ENCODE measurements at places on chromosomes 1 and 21. TPM values are rescaled to one million over a fixed set of nuclear protein-coding genes. Genes with fewer than 3 reads are reported as not detected.

DNA sequence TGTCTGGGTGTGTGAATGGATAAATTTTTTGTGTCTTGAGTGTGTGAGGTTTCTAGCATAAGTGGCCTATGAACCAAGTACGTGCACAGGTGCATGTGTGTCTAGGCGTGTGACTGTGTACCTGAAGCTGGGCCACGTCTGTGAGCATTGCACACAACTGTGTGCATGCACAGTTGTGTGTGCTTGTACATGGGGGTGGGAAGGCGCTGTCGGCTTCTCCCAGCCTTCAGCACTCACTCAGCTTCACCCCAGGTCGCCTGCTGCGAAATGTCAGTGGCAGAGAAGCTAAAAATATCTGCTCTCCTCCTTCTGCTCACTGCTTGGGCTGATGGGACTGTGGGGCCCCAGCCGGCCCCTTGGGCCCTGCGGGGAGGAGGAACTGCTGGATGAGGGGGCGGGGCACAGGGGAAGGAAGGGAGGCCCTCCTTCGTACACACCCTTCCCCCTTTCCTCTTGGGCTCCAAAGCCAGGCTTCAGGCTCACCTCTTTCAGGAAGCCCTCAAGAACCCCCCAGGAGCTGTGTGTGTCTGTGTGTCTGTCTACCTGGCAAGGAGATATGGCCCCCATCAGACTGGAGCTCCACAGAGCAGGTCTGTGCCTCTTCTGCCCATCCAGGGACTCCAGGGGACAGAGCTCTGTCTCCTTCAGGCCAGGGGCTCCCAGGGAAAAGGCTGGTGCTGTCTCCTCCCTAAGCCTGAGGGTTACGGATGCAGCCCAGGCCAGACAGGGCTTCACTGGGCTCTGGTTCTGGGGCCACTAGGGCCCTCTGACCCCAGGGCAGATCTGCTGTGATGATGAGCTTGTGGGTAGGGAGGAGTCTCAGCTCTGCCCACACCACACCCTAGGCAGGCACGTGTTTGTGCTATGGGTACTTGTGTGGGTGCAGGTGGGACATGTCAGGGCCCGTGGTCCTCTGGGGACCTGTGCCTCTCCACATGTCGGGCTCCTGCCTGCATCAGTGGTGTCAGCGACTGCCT, 35.6 kb upstream of the WASF2 start:
- peaks cover 5% of the 10 kb centered on the region for H3K36me3 ChIP-seq
- no peak for DNase-seq
- peak overlapping the region; percentile 55 for H3K4me3 ChIP-seq
- H3K27ac ChIP-seq: peak overlapping the region; percentile 83
- H3K4me1 ChIP-seq: peaks cover 85% of the 10 kb centered on the region

DNA sequence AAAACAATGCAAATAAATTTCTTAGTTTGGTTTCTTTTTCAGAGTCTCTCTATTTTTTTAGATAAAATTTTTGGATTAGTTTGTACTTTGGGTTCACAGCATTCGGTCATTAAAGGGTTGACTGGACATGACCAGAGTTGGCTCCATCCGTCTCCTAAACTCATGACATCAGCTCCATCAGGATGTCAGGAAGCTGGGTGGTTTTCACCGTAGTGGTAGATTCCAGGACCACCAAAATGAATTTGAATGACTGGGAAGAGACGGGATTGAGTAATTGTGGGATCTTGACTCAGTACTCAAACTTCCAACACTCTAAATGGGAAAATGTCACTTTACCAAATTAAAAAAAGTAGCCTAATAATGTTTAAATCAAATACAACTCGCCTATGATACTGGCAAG, 279.2 kb upstream of the DUSP10 start:
- H3K4me1 ChIP-seq: no peaks in the 10 kb centered on the region
- H3K4me3 ChIP-seq: no peak overlapping the region
- no peak for DNase-seq

GRCh38 chr1:38527373-38527966, 332.1 kb downstream of the RRAGC start:
- H3K4me1 ChIP-seq: no peaks in the 10 kb centered on the region
- no peak for DNase-seq
- H3K36me3 ChIP-seq: no peaks in the 10 kb centered on the region
- peaks cover 24% of the 10 kb centered on the region for H3K27me3 ChIP-seq
- no peak overlapping the region for H3K4me3 ChIP-seq
- H3K27ac ChIP-seq: no peak overlapping the region

DNA sequence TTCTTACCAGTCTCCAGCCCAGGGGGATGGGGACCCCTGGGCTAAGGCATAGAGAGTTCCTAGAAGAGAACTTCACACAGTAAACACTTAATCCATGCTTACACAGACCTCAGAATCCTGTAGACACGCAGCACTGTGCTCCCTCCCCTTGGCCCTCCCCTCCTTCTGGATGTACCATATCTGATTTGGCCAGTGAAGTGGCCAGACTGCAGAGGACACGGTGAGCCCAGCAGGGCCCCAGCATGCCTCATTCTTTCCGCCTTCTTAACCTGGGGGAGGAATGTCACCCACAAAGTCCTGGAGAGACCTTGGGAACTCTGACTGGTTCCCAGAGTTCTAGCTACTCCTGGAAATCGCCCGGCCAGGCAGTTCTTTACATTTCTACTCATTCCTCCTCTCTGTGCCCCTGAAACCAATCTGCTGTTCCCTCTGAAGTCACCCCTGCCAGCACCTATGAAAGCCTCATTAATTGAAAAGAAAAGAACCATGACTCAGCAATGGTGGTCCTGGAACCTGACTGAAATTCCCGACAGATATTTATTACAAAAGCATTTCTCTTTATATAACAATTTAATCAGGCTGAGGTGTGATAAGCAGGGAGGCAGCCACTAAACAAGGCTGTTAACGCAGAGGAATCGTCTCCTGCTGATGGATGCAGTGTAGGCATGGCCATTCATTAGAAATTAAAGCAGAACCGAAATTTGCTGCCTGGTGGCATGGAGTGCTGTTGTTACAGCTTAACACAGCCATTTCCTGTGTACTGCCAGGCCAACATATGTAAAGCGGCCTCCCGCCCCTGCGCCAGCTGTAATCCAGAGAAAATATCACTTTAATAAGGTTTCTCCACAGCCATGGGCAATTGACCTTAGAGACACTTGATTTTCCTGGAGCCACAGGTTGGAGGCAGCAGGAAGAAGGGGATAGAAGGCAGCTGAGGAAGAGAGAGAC, 74.6 kb upstream of the KCND3 start:
- no peaks in the 10 kb centered on the region for H3K36me3 ChIP-seq
- H3K4me3 ChIP-seq: no peak overlapping the region
- H3K27me3 ChIP-seq: no peaks in the 10 kb centered on the region
- H3K27ac ChIP-seq: no peak overlapping the region
- no peaks in the 10 kb centered on the region for H3K4me1 ChIP-seq

GRCh38 chr21:45997495-45998275, 16.1 kb downstream of the COL6A1 start:
- H3K27me3 ChIP-seq: no peaks in the 10 kb centered on the region
- H3K4me1 ChIP-seq: peaks cover 16% of the 10 kb centered on the region
- no peak overlapping the region for H3K27ac ChIP-seq

DNA sequence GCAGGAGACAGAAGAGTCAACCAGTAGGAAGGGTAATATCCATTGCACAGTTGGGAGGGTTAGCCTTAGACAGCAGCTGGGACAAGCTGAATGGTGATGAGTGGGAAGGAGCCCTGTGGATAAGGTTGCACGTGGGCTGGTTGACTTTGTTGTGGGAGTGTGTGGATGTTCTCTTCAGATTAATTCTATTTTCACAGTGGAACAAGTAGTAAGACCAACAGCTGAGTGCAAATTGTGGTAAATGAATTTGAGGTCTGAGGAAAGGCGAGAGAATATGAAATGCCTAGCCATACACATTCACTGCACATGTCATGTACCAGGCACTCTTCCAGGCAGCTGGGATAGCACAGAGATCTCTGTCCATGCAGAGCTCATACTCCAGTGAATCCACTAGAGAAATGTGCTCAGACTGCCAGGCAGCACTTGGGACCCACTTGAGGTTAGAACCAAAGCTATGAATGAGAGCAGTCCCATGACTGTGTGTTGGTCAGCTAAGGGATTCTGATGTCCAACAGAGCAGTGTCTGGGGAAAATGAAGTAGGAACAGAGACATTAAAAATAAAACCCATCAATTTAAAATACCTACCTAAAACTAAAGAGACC, 25.2 kb upstream of the VTCN1 start:
- DNase-seq: peak; percentile 38
- H3K27ac ChIP-seq: no peak overlapping the region
- H3K4me3 ChIP-seq: no peak overlapping the region
- peaks cover 4% of the 10 kb centered on the region for H3K27me3 ChIP-seq
- H3K36me3 ChIP-seq: no peaks in the 10 kb centered on the region

DNA sequence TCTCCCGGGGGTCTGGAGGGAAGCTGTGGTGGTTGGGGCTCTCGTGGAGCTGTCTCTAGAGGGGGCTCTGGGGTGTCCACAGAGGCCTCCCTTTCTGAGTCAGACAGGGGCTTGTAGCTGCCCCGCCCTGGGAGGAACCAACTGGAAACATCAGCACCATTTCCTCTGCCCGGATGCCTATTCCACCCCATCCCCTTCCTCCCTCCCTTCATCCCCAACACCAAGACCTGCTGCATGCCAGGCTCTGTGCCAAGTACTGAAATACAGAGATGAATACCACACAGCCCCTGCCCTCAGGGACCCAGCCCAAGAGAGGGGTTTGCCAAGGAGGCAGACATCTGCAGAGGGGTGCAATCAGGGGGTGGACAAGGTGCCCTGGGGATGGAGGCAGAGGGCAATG, 125.6 kb upstream of the ADAR start:
- H3K27me3 ChIP-seq: peaks cover 23% of the 10 kb centered on the region
- DNase-seq: no peak
- H3K36me3 ChIP-seq: no peaks in the 10 kb centered on the region
- H3K27ac ChIP-seq: no peak overlapping the region
- H3K4me3 ChIP-seq: no peak overlapping the region

- H3K4me3 ChIP-seq: no peak overlapping the region
- H3K27me3 ChIP-seq: peaks cover 2% of the 10 kb centered on the region
- no peak for DNase-seq
Observed at GRCh38 chr1:233487408-233487807, 126.5 kb upstream of the KCNK1 start.

DNA sequence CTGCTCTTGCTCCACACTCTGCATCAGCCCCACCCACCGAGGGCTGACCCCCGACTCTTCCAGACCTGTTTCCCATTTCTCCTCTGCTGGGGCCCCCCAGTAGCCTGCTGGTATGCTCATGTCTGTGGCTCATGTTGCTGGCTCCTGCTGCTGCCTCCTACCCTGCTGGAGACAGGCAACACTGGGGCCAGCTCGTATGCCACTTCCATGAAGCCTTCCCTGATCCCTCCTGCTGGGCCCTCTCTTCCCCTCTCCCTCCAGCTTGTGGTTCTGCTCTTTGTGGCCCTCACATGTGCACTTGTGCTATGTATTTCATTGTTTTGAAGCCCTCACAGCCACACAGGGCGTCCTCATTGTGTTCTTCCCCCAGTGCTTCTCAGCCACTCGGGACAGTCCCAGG, 40.5 kb downstream of the CNN3 start:
- peak overlapping the region; percentile 47 for H3K27ac ChIP-seq
- H3K4me1 ChIP-seq: peaks cover 33% of the 10 kb centered on the region
- H3K27me3 ChIP-seq: no peaks in the 10 kb centered on the region
- DNase-seq: no peak

GRCh38 chr1:161440312-161440894, 64.9 kb upstream of the FCGR2A start:
- no peak overlapping the region for H3K27ac ChIP-seq
- no peaks in the 10 kb centered on the region for H3K36me3 ChIP-seq
- H3K4me3 ChIP-seq: peak overlapping the region; percentile 79
- no peak for DNase-seq
- H3K27me3 ChIP-seq: peaks cover 36% of the 10 kb centered on the region

DNA sequence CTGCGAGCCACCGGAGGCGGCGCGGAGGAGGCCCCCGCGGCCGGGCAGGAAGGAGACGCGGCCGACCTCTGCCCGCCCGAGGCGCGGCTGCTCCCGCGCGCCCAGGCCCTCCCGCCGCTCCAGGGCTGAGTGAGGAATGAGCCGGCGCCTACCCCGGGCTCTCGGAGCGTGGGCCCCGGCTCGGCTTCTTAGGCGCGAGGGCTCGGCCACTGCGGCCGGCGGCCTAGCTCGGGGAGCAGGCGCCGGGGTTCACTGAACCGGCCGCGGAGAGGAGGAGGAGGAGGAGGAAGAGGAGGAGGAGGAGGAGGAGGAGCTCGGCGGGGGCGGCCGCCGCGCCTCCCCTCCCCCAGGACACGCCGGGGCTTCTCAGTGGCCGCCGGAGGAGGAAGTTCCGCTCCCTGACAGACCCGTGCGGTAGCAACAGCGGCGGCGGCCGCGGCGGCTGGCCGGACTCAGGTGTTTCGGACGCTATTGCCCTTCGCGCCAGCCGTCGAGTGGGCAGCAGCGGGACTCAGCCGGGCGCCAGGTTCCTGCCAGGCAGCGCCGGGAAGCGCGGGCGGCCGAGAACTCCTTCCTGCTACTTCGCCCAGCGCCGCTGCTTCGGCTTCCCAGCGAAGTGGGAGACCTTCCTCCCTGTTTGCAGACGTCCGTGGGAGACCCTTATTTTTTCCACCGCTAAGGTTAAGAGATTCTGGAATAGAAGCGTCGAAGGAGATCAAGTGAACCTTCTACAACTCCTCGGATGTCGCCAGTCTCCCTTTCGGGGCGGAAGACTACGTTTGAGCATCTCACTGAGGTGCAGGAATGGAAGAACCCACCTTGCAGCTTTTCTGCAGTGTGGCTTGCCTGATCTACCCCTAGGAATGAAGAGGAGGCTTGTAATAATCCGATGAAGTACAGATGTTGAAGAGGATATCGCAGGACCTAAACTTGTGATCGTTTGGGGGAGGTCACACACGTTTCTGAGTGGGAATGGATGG, at the start of gene MAN1A2:
Gene MAN1A2 (plus strand): TSS at position 404 of the 980 bp plus-strand sequence. CDS start 735 bp downstream, outside the sequence.
- H3K4me3 ChIP-seq: peak within 1 kb of the TSS; percentile 91
- peaks cover 48% of the 10 kb centered on the region for H3K4me1 ChIP-seq
- no peaks in the 10 kb centered on the region for H3K36me3 ChIP-seq
- no peaks in the 10 kb centered on the region for H3K27me3 ChIP-seq

- H3K27ac ChIP-seq: no peak overlapping the region
- no peaks in the 10 kb centered on the region for H3K36me3 ChIP-seq
- no peak for DNase-seq
- H3K4me1 ChIP-seq: peaks cover 29% of the 10 kb centered on the region
- H3K27me3 ChIP-seq: no peaks in the 10 kb centered on the region
Observed at GRCh38 chr1:243964915-243965314, 86.2 kb upstream of the ZBTB18 start.

The SELP gene
- not detected for total RNA-seq

The SMCP gene
- total RNA-seq: not detected

The EXO5 gene
- total RNA-seq: 9.7 TPM

The ECM1 gene
- 19.8 TPM for total RNA-seq

The ATP1A4 gene
- not detected for total RNA-seq

The BCL10 gene
- 27.9 TPM for total RNA-seq

The DISP1 gene
- 4.1 TPM for total RNA-seq

The RRP1 gene
- total RNA-seq: 22.8 TPM

The CACNA1S gene
- total RNA-seq: not detected

The BGLAP gene
- 0.52 TPM for total RNA-seq

The FAM72B gene
- 2.5 TPM for total RNA-seq

The CASQ1 gene
- not detected for total RNA-seq

The E2F2 gene
- total RNA-seq: 1.3 TPM

The SPATA45 gene
- not detected for total RNA-seq
